ENCODE measurements at places on chromosomes 12 and 14.

DNA sequence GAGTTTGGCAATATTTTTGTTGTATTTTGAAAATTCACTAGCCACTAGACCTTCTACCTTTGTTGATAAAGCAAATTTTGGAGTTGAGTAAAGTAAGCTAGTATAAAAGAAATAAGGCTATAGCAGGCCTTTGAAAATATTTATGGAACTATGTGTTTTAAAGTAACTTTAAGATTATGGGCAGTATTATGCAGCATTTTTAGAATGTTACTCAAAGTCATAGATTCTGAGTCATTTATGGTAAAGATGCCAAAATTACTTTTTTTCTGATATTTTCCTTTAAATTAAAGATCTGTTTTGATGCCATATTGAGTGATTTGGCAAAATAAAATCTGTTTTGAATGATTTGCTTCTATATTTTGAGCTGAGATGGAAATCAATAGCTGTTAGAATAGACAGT lies 57.2 kb downstream of the SYNE2 start:
- no peak for DNase-seq

DNA sequence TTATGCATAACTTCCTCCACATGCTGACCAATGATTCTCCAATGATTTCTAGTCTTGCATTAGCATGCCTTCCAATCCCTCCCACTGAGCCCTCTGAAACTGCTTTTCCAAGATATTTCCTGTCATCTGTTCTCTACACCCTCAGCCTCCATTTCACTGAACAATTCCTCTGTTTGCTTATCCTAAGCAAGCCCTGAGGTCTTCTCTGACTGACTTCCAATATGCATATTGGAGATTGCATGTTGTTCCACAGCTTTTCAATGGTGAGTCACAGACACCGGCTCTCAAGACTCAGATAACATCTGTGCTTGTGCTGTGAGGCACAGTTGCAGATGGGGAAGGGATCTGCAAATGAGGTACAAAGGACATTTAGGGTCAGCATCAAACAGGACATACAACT lies 141.0 kb downstream of the SLC16A7 start:
- no peak for DNase-seq

DNA sequence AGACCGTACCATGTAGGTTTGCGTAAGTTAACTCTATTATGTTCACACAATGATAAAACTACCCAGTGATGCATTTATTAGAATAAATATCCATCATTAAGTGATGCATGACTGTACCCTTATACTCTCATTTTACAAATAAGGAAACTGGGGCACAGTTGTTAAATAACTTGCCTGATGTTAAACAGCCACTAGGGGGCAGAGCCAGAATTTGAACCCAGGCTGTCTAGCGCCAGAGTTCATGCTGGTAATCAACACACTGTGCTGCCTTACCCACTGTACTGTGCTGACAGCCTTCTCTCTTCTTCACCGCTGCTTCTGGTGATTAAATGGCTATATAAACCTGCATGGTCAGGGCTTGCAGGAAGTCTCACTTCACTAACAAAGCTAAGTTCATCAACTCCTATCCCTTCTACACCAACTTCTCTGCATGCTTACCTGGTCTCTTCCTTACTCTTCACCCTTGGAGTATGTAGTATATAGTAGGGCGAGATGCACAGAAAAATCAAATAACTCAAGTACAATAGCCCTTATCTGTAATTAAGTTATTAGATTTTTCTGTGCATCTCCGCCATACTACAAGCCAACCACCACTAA lies 43.6 kb upstream of the APPL2 start:
- DNase-seq = peak; percentile 72

GRCh38 chr12:113164014-113164413 lies 14.5 kb downstream of the CFAP73 start:
- DNase-seq = no peak

DNA sequence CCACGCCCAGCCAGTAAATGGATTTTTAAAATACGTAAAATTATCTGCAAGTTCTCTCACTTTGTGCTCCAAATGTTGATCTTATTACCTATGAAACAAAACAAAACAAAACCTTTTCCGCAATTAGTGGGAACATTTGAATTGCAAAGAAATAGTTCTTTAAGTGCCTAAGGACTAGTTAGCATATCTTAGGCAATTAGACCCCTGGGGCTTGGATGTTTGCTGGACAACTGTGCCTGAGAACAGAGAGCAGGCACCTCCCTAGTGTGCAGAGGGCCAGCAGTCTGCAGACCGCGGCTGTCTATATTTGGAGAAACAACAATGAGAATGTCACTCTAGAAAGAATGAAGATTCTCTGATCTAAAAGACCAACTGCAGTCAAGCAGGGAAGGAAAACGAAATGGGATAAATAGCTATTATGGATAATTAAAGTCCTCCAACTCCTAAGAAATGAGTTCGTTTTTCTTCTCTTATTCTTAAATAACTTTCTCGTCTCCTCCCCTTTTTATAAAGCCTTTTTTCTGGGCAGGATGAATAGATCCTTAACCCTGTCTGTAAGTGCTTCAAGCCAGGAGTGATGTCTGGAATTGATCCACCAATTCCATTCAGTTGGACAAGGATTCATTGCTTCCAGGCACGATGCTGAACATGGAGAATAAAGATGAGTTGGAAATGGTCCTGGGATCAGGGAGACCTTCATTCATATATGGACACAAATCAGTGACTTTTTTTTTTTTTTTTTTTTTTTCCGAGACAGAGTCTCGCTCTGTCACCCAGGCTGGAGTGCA lies 16.2 kb downstream of the SLC17A8 start:
- no peak for DNase-seq

GRCh38 chr14:61889914-61890351 lies 127.7 kb downstream of the SNAPC1 start:
- DNase-seq = peak; percentile 56
